ENCODE measurements at places on chromosomes 7 and 10.

DNA sequence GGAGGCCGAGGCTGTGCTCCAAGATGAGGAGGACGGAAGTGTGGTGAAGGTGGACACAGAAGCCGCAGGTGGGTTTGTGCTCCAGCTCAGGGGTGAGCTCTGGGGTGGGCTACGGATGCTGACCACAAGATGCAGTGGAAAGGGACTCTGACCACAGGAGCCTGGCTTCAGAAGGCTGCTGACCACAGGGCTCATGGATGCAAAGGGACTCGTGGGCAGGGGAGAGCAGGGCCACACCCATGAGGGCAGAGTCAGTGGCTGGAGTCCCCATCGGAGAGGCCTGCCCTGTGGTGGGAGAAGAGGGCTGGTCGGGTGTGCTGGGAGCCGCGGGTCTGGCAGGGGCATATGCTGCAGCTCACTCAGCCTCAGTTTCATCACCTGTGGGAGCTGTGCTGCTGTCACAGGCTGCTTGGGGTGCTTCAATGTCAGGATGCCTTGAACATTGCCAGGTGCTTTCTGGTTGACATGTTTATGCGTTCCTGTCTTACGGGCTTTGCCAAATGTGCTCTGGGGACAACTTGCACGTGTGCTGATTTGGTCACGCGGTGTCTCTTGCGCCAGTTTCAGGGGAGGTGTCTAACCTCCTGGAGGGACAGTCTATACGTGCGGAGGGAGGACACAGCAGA lies 13.7 kb downstream of the SCART1 start:
- DNase-seq = no peak

DNA sequence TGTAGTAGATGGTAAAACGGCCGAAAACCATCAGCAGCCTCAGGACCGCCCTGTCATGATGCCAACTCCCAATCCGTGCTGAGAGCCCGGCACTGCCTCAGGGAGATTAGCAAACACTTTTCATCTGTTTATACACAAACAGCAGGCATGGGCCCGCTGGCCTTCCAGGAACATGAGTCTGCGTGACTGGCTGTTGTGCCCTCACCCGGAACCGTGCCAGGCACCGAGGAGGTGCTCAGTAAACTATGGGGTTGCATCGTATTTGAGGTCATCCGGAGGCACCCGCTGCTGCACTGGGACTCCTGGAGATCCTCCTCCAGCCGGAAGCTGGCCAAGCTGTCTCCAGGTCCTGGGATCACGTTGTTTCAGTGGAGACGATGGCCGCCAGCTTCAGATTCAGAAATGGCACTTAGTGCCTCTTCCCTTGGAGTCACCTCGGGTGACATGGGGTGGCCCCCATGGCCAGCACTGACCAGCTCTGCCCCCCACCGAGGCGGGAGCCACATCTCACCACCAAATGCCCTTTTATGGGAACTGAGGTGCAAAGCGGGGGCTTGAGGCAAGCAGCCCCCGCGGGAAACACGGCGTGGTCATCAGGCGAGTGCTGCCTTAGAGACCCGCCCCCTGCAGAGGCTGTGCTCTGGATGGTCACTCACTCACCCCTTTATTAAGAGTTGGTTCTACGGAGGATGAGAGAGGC lies 585.9 kb downstream of the PTPRN2 start:
- no peak for DNase-seq

DNA sequence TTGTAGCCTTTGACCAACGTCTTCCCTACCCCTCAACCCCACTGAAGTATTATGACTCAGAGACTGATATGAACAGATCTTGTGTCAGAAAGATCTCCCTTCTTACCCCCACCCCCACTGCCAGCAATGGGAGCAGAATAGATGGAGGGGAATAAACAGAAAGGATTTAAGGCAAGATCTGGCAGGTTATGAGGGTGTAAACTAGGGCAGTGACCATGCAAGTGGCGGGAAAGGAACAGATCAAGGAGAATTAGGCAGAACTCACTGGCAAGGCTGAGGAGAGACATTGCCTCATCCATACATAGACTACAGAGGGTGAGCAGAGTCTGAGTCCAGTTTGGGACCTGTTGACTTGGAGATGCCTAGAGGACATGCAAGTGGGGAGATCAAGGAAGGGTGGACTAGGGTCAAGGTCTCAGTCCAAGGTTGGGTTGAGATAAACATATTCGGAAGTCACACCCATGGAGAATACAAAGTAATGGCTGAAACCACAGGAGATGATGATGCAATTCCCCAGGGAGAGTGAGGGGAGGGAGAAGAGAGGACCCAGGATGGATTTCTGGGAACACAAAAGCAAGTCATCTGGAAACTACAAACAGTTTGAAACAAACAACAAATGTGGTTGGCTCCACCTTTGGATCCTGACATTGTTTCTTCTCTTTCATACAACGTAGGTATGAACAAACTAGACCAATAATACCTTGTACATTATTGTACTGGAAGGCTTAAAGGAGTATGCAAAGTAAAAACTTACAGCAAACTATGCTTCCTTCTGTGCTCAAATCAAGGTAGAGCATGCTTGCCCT lies 44.9 kb upstream of the IL6 start:
- no peak for DNase-seq

DNA sequence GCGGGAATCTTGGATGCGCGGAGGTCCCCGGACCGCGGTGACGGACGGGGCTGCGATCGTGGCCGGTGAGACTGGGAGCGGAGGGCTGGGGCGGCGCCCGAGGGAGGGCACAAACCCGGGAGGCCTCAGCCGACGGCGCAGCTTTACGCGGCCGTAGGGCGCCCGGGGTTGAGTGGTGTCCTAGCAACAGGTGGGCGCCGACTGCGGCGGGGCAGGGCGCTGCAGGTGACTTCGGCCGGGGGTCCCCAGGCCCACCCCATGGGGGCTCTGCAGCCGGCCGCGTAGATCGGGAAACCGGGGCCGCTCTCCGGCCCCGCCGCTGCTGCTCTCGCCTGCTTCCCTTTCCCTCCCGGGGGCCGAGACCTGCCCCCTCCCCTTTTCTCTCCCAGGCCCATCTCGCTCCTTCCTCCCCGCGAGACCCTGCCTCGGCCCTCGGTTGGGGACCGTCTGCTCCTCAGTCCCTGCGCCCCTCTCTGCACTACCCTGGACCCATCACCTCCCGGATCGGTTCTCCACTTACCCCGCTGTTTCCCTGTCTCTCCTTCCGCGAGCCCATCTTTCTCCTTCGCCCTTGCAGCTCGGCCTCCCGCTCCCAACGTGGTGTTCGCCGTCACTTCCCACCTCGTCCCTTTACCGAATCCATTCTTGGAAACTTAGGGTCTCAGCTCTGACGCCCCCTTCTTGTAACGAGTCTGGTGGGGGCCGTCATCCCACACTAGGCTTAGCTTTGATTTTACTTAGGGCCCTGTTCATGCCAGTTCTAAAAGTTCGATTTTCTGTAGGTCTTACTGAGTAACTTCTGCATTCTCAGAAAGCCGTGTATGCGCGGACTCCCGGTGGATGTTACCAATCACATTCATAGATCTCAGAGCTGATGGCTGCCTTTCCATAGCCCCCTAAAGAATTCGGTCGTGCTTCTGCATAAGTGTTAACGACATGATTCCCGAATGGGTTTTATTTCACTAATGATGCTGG lies 18.5 kb upstream of the ACBD5 start:
- no peak for DNase-seq

GRCh38 chr7:88617185-88617584 lies 142.3 kb upstream of the ZNF804B start:
- no peak for DNase-seq

DNA sequence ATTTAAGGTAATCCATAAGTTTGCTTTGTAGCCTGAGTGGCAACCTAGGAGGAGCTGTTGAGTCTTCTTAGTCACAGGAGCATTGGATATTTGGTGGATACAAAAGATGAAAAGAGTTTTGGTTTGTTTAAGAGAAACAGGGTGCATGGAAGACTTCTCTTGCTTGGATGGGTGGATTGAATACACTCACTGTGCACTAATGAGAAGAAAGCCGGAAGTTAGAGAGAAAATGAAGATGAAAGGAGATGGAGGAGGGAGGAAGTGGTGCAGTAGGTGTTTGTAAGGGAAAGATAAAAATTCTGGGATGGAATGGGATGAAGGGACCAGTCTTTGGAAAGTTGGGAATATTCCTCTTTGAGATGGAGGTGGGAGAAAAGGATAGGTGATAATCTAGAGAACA lies 7.7 kb downstream of the MDFIC start:
- no peak for DNase-seq

GRCh38 chr7:139829025-139829774 lies at the start of gene TBXAS1:
TSS of gene TBXAS1 (plus strand) at chr7:139829264. CDS start at chr7:139829391, 127 bp downstream.
- peak; percentile 14 for DNase-seq

All from activated CD4-positive, alpha-beta T cell treated with anti-CD3 and anti-CD28 coated beads for 4 hours (primary cell).